ENCODE measurements at places on chromosomes 7 and 10.

DNA sequence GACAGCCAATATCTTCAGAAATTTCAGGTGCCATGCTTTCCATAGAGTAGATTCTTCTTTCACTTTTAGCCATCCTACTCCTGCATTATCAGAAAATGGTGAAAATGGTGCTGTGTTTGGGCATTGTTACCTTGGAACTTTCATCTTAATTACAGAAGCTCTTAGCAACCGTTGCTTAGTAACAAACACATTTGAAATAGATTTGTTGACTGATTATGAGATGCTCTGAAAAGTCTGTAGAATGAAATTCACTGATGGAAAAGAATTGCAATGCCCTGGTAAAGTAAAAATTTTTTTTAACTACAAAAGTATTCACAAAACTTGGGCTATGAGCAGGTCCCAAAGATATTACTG is 249.3 kb upstream of the NEBL start:
- DNase-seq, result no peak

DNA sequence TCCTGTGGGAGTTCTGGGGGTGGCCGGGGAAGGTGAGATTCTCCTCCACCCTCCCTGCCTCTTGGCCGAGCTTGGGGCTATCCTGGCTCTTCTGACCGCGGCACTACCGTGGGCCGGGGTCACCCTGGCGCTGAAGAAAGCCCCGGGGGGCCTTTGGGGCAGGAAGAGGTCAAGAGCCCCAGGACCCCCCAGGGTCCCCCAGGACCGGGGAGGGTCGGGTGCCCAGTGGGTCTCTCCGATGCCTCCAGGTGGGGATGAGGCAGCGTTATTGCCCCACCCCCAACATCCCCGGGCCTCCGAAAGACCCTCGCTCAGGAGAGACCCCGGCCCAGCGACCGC is 439 bp upstream of the KNDC1 start:
- DNase-seq, result no peak

DNA sequence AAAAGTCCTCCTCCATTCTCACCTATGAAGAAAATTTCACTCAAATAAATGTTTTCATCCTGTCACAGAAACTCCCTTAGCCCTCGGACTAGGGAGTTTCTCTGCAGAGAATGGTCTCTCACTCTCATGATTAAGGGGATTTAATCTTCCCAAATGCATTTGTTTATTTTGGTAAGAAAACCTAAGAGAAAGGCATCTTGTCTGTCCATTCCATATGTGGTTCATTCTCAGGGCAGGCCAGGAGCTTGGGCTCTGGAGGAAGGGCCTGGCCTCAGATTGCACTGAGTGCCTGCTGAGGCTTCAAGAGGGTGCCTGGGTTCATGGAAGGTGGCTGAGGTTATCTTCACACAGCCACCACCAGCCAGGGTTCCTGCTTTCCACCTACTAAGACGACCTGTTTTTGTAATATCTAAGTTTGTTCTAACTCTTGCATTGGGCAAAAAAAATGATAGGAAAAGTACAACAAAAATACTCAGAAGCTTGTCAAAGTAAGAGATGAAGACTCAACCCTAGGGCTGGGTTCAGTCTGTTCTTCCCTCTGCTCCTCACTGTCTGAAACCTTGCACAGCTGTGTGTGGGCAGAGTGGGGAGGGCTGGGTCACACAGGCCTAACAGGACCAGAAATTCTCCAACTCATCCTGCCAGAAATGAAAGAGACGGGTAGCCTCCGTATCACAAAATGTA is 186.7 kb downstream of the CXCL12 start:
- DNase-seq, result no peak

- DNase-seq, result no peak
Measured at GRCh38 chr7:6442114-6442513, 5.6 kb downstream of the DAGLB start.

GRCh38 chr7:108054537-108054936 is 51.6 kb upstream of the LAMB1 start:
- DNase-seq, result no peak

DNA sequence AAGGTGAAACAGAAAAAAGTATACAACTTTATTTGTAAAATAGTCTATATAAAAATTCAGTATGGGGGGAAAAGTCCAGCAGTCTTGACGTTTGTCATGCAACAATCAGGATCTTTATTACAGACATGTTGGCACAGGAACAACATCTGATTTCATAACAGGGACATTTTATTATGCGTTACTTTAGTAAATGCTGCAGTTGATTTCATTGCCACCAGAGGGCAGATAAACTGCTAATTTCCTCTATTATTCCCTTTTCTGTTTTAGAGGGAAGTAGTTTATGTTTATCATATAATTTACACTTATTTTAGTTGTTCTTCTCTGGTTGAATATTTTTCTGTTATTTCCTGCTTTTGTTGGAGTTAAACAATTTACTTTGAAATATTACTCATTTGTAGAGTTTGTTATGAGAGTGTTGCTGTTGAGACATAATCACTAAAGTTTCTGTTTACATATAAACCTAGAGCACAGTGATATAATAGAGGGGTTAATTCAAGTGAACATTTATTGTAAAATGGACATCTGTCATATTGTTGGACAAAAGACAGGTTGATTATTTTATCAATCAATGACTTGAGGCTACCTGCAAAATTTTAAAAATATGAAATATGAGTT is 3.3 kb downstream of the PLXDC2 start:
- peak; percentile 42 for DNase-seq
